Calu3 (cell line): ENCODE measurements at places on chromosomes 3 and 15. TPM values are rescaled to one million over a fixed set of nuclear protein-coding genes. Genes with fewer than 3 reads are reported as not detected.

DNA sequence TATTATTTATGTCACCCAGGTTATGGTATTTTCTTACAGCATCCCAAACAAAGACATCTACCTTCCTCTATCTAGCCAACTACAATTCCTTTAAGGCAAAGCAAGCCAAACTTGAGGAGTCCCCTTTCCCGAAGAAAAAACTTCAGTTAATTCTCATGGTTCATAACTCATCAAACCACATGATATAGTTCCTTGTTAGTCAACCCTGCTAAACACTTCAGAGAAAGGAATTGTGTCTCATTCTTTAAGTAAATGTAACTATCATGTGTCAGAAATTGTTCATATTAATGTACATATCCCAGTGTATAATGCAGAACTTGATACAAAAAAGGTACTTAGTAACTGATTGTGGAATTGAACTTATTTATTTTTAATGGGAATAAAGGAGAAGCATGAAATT lies 44.4 kb downstream of the ST3GAL6 start:
- no peak for DNase-seq

DNA sequence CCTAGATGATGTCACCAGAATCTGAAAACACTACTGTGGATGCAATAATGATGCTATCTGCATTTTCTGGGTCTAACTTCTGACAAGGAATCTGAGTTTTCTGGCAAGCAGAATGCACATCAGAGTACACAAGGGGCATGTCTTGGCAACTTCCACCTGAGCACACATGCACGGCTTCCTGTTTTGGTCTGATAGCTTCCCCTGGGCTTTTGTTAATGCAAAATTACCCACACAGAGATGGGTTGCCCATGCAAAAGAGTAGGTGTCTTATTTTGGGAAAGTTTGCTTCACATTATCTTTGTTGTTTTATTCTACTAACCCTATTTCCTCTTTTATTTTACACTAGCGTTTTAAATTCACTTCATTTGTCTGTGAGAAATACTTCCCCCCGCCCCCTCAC lies 74.2 kb upstream of the SATB1 start:
- DNase-seq = no peak

- DNase-seq = no peak
These were observed 28.2 kb downstream of the B3GNT5 start for GRCh38 chr3:183281126-183281797.

- DNase-seq = no peak
These were observed 63.8 kb upstream of the XCR1 start for GRCh38 chr3:46091046-46091445.

DNA sequence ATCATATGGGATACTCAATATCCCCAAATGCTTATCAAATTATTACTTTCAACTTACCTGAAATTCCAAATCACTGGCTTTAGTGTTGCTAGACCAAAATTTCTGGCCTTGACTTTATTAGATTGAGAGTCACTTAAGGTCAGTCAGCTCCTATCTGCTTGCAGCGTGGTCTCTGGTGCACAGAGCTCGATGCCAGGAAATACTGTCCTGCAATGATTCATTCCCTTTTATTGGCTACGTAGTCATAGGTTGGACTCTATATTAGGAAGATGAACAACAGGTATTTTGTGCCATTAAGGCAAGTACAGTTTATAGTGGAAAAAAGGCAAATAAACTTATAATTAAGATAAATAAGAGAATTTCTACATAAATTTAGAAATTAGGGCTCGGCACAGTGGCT lies 378.6 kb upstream of the MCTP2 start:
- no peak for DNase-seq

- DNase-seq = no peak
These were observed 10.3 kb downstream of the NCBP2 start for GRCh38 chr3:196931828-196932587.

DNA sequence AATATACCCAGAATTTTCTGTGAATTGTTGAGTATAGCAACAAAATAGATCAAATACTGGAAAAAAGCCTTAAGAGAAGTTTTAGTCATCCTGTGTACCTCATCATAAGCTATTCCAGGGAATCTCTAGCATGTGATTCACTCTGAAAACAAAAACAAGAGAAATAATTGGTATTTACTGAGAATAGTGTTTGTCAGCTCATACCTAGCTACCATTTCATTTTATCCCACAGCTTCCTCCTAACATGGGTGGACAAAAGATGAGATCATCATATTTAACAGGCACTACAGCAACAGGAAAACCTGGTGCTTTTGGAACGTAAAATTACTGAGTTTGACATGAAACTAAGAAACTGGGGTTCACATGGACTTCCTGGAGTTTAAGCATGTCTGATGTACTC lies 753.5 kb upstream of the NECTIN3 start:
- no peak for DNase-seq

DNA sequence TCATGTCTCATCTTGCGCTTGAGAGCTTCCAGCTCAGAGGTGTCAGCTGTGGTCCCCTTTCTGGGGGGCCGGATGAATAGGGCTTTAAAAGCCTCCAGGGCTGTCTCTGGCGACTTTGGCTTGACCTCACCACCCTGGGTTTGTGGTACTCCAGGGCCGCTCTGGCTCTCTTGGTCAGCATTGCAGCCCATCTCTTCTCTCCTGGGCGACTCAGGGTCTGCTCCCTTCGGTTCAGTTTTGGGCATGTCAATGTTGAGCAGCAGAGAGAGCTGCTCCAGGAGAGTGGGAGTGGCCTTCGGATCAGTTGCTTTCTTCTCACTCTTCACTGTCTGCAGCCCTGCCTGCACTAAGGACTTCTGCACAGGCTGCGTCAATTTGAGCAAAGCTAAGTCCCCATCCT lies 127.9 kb downstream of the FMN1 start:
- DNase-seq = no peak

DNA sequence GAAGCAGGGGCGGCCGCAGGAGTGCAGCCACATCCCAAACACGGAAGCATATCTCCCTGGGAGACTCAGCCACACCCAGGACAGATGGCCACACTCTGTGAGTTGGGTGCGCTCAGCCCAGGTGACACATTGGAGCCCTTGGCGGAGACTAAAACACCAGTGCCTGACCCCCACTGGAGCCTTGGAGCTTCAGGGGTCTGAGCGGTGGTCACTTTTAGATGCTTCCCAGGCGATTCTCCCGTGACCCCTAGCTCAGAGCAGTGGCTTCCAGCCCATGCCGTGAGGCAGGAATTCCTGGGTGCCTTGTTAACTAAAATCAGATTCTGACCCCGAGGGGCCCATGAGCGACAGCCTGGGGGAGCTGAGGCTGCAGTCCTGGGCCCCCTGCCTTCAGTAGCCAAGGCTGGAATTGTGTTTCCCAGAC lies 54.5 kb downstream of the PLXNA1 start:
- DNase-seq = no peak

GRCh38 chr3:153503873-153504272 lies 341.8 kb downstream of the RAP2B start:
- DNase-seq = no peak

GRCh38 chr3:141807277-141808033 lies 44.2 kb downstream of the GRK7 start:
- DNase-seq = no peak

- DNase-seq = no peak
These were observed 3.2 kb downstream of the SETD5 start for GRCh38 chr3:9400616-9401015.

- DNase-seq = no peak
These were observed 39.6 kb downstream of the MLH1 start for GRCh38 chr3:37032961-37033360.

DNA sequence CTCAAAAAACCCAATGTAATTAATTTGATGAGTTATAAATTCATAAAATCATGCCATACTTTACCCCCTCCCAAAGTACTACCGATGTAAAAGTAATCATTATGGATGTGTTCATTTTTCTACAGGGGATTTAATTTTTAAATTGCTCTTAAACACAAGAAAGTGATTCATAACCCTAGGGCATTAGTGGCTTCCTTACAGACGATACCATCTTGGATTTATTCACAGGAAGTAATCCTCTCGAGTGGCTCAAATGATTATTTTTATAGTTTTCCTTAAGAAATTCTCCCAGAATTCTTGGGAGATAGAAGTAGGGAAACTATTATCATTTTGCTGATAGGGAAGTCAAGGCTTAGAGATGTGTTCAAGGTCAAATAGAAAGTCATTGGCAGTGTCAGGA lies 80.9 kb downstream of the PEX5L start:
- no peak for DNase-seq

Gene DCLK3
- total RNA-seq = not detected in 2 replicates

Gene PTX3
- 1.8 and 2.9 TPM in 2 replicates for total RNA-seq

Gene EEF1AKMT4
- total RNA-seq = 11.2 and 11.6 TPM in 2 replicates

Gene CPA3
- total RNA-seq = not detected in 2 replicates

Gene CPLX3
- 0.21 and 0.29 TPM in 2 replicates for total RNA-seq

Gene RASGRP1
- 9.0 and 15.1 TPM in 2 replicates for total RNA-seq

Gene CAMKV
- total RNA-seq = 0.38 and 0.83 TPM in 2 replicates

Gene MYLK
- total RNA-seq = 8.0 and 10.7 TPM in 2 replicates

Gene JMJD7
- 9.4 and 9.7 TPM in 2 replicates for total RNA-seq

Gene TM4SF1
- total RNA-seq = 919 and 981 TPM in 2 replicates
